Activated effector memory CD4-positive, alpha-beta T cell treated with Interleukin-2 at 50 U/mL for 16 hours (primary cell): ENCODE measurements at places on chromosomes 5 and 9.

- DNase-seq, result no peak
These were observed 116.6 kb downstream of the CDH12 start for GRCh38 chr5:22736443-22737003.

DNA sequence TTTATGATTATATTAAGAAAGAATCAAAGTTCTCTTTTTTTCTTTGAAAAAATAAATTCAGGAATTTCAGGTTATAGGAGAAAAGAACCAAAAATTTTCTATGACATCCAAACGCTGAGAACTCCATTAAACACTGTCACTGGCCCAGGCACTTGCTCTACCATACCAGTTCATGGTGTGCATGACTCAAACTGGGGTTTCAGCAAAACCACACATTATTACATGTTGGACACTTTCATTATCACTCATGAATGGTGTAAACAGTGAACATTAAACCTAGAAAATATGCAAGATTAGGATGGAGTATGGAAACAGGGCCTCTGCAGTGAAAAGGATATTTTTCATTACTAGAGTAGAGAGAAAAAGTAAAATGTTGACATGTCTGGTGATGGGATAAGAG lies 369.9 kb upstream of the FAM174A start:
- no peak for DNase-seq

- DNase-seq, result no peak
These were observed 4.2 kb upstream of the PTGES start for GRCh38 chr9:129757045-129757444.

DNA sequence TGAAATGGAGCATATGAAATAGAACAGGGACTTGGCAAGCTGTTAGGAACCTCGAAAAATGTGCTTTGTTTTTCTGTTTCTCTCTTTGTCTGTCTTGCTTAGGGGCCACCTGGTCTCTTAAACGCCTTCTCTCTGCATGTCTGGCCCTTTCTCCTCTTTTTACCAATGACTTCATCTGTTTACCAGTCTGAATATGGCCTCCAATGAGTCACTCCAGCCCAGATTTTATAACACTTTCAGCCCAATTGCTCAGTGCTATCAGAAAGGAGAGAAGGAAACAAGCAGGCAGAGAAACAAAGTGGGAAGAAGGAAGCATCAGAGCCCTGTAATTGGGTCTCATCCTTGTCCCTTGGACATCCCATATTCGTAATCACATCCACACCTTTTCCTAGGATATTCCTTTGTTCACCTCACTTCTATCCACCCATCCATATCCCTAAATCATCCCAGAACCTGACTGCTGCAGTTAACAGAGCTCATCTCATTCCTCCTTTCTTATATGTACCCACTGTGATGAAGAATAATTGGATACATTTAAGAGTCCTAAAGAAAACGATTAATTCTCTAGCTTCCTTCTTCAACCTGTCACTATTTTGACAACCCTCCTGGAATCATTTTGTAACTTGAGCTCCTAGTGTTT lies 151.8 kb upstream of the GPR151 start:
- DNase-seq, result no peak

GRCh38 chr9:132995879-132996278 lies 17.4 kb downstream of the GFI1B start:
- no peak for DNase-seq

DNA sequence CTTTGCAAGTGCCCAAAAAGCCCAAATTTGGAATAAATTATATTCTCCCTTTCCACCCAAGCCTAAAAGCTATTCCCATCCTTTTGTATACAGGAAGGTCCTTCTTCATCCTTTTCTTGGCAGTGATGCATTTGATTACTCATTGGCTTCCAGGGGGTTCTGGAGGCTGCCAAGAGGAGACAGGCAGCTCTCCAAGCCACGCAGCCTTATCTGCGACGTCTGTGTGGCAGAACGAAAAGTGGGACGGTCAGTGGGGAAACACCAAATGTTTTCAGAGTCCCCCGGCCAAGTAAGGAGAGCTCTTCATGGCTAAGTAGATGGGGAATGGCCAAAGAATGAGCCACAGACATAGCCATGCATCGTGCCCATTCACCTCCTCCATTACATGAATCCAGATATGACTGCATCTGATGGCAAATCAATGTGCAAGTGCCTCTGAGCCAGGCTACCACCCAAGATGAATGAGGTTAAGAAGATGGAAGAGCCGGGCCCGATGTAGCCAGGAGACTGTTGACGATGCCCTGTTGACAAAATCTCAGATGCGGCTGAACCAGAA lies 12.1 kb downstream of the ADAM19 start:
- no peak for DNase-seq

DNA sequence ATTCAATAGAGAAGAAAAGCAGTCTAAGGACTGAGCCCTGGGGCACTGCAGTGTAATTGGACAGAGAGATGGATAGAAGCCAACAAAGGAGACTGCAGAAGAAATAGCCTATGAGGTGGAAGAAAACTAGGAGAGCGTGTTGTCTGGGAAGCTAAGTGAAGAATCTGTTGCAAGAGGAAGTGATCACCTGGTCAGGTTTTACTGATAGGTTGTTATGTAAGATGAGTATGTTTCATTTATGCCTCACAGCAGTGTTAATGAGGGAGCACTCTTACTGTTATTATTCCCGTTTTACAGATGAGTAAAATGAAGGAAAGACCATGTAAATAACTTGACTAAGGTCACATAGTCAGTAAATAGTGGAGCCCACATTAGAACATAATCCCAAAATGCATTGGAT lies 80.0 kb upstream of the GRHPR start:
- DNase-seq, result no peak

GRCh38 chr5:93476251-93476742 lies 104.7 kb downstream of the NR2F1-AS1 start:
- DNase-seq, result no peak

- DNase-seq, result no peak
These were observed 73.0 kb upstream of the NR5A1 start for GRCh38 chr9:124580186-124580585.

GRCh38 chr5:138967791-138968448 lies 92.8 kb upstream of the LRRTM2 start:
- DNase-seq, result no peak

- DNase-seq, result no peak
These were observed 72.0 kb downstream of the RETREG1 start for GRCh38 chr5:16544607-16545374.

DNA sequence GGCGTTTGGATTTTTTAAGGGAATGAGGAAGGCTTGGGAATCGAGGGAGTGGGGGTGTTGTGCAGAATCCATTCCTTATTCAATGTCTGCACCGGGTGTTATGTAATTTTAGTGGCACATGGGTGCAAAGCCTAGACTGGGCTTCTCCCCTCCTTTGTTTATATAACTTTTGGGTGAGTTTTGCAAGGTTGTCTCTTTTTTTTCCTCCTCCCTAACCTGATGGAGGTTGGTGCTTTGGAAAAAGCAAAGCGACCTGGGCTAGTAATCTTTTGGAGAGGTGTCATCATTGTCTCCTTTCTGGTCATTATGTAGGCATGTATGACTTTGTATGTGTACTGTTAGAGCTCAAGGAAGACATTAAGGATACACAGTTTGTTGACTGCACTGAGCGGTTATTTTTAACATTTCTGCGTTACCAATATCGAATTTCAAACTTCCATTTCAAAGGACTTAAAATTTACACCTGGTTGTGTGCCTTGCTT lies 3.1 kb downstream of the SMARCA2 start:
- no peak for DNase-seq
